ENCODE measurements at places on chromosomes 12 and 14.

- no peak for DNase-seq
Observed at GRCh38 chr12:13044002-13044905, at the start of gene FAM234B. FAM234B (plus strand) TSS chr12:13044381; CDS start chr12:13044404, 23 bp downstream.

DNA sequence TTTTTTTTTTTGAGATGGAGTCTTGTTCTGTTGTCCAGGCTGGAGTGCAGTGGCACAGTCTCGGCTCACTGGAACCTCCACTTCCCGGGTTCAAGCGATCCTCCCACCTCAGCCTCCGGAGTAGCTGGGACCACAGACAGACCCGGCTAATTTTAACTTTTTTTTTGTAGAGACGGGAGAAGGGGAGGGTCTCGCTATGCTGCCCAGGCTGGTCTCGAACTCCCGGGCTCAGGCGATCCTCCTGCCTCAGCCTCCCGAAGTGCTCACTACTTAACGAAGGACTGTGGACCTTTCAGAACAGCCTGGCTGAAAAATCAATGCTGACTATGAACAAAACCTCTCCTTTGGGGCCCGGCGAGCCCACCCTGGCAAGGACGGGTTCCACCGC lies 10.9 kb downstream of the SLC6A12 start:
- DNase-seq: no peak

GRCh38 chr12:38669081-38669480 lies 236.3 kb downstream of the CPNE8 start:
- no peak for DNase-seq

DNA sequence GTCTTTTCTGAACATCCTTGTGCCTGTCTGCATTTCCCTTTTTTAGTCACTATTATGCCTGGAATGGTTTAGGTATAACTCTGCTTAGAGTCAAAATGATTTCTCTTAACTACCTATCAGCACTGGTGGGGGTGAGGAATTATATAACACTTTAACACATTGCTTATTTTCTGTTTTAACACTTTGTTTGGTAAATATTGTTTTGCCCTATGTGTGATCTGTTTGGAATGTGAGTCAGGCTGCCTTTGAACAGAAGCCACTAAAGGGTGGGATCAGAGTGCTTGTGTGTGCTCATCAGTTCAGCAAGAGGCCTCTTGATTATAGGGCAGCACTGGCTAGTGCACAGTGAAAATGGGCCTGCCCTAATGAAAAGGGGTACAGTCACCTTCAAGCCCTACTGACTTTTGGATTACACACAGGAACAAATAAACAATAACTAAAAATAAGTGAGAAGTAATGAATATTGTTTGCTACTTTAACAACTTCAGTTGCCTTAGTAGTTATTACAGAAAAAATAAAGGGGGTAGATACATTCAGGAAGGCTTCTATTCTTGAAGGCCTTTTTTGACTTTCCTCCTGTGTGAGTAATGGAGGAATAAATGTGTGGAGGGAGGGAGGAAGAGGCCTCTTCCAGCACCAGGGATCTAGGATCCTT lies 23.2 kb downstream of the NGDN start:
- DNase-seq: no peak

DNA sequence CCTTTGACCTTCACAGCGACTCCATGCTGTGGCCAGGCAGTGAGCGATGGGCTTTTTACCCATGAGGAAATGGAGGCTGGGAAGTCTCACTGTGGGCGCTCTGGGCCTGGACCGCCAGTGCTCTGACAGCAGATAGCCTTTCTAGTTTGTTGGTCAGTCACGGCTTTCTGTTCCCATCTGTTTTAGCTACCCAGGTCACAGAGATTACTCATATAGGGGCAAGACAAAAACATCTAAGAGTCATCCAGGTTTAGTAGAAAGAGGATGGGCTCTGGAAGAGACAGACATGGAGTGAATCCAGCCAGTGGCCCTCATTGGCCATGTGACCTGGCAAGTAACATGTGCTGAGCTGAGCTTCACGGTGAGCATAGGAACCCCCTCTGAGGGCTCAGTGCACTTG lies 68.6 kb downstream of the MARK3 start:
- DNase-seq: no peak

- DNase-seq: no peak
Observed at GRCh38 chr12:51208016-51208660, 9.7 kb downstream of the POU6F1 start.

DNA sequence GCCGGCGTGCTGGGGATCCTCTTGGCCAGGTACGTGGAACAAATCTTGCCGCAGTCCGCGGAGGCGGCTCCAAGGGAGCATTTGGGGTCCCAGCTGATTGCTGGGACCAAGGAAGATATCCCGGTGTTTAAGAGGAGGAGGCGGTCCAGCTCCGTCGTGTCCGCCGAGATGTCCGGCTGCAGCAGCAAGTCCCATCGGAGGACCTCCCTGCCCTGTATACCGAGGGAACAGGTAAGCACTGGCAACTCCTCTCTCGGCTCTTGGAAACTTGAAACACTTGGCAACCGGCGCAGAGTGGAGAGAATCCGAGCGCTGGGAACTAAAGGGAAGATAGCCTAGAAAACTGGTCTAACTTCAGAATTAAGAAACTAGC lies 1.7 kb downstream of the PDE3A start:
- no peak for DNase-seq

GRCh38 chr12:64633940-64634337 lies 23.6 kb downstream of the RASSF3 start:
- no peak for DNase-seq

DNA sequence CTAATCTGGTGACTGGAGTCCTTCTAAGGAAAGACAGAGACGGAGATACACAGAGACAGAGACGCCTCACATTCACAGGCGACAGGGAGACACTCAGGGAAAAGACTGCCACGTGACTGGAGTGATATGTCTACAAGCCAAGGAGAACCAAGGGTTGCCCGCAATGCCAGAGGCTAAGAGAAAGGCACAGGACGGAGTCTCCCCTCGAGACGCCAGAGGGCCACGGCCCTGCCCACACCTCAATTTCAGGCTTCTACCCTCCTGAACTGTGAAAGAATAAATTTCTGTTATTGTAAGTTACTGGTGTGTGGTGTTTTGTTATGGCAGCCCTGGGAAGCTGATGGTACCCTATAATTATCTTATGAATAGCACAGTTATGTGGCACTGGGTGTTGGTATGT lies 11.6 kb upstream of the RAN start:
- DNase-seq: no peak

DNA sequence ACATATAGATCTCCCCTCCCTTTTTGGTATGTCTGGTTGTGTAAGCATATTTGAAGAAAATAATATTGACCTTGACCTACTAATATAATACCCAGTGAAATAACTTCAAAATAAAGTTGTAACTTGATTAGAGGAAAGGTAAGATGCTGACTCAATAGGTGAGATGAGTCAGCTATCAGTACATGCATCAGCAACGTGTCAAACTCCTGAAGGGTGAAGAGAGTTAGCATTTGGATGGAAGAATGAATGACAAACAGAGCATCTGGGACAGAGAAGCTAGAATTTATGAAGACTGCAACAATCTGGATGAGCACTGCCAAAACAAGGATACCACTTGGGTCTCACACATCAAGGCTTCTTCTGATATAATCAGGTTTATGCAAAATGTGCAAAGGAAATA lies 74.9 kb downstream of the PPP2R5E start:
- no peak for DNase-seq

DNA sequence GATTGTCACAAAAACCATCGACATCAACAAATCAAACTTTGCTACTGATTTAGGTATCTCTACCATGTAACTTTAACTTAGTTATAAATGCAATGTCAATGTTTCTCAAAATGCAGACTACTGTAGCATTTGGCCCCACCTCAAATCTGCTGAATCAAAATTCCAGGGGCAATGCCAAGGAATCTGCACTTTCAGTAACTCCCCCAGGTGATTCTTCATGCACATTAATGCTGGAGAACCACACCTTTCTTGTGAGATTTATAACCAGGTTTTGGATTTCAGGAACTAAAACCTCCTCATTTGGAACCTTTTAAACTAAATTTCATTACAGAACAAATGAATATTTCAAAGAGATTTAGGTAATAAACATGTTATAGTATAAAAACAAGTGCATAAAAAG lies 4.9 kb downstream of the ATP2B1 start:
- DNase-seq: no peak

DNA sequence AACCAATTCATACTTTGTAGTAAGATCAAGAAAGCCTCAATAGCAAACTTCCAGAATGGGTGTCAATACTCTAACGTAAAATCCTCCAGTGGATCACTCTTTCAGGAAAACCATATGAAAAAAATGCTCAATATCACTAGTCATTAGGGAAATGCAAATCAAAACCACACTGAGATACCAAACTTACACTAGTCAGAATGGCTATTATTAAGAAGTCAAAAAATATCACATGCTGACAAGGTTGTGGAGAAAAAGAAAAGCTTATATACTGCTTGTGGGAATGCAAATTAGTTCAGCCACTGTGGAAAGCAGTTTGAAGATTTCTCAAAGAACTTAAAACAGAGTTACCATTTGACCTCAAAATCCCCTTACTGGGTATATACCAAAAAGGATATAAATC lies 49.5 kb upstream of the ATXN7L3B start:
- no peak for DNase-seq

GRCh38 chr12:103905730-103906349 lies 24.4 kb upstream of the HSP90B1 start:
- DNase-seq: no peak

DNA sequence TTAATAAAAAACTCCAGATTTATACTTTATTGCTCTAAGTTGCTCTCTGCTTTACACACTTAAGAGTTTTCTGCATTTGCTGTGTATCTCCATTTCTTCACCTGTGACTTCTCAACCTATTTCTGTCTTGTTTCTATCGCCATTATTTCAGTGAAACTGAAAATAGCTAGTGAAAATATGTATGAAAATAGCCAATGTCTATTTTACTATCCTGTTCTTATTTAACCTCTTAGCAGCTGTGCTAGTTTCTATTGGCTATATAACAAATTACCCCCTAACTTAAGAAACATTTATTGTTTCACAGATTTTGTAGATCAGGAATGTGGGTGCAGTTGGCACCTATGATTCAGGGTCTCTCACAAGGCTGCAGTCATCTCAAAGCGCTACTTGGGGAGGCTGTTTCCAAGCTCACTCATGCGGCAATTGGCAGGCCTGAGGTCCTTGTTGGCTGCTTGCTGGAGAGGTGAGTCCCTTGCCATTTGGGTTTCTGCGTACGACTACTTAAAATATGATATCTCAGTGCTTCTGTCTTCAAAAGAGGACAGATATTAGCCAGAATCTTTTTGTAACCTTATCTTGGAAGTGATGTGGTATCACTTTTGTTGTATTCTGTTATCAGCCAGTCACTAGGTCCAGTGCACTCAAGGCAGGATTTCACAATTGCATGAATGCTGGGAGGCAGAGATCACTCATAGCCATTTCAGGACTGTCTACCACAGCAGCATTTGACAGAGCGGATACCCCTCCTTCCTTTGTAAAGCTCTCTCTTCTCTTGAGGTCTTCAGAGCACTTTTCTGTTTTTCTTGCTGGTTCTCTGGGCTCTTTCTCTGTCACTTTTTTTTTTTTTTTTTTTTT lies 7.2 kb downstream of the ERC1 start:
- DNase-seq: no peak

DNA sequence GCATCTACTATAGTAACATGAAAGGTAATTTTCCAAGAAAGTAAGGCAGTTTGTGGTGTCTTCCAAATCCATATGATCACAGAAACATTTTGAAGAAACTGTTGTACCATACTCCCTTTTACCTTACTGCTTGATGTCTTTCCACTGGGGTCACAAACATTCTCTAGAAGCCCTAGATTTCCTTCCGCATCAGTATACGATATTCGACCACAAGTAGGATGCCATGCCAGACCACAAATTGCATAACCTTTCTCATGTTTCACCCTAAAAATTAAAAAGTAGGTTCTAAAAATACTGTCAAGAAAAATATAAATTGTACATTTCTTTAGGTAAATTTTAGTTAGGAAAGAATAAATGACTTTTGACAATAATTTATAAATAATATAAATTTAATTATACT lies 26.5 kb downstream of the WDHD1 start:
- DNase-seq: no peak

- no peak for DNase-seq
Observed at GRCh38 chr12:46558677-46559076, 186.1 kb upstream of the SLC38A2 start.

DNA sequence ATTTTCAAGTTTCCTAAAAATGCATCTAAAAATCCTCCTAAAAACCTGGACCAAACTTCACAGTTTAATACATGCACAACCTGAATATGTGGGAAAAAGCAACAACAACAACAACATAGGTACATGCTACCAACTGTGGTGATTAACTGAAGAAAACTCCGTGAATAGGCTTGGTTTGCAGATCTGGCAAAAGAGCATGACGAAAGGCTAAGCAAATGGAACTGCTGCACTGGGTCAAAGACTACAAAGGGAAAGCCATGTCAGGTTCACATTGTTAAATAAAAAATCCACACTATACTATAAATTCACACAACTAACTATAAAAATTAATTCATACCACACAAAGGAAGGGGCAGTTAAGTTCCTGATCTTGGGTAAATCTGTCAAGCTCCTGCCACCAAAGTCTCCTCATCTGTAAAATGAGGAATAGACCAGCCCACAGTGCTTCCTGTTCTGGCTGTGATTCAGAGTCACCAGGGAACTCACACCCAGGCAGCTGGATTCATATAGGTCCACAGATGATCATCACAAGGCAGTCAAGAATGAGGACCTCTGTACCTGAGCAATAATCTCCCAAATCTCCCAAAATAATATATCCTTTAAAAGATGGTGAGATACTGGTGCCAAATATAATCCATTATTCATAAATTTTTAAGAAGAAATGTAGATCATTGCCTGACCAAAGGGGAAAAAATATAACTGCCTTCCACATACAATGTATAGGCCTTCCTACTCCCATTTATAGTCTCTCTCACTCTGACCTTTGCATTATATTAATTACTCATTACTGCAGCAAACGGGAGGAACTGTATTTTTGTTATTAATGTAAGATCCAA lies 7.0 kb downstream of the CORO1C start:
- DNase-seq: no peak

DNA sequence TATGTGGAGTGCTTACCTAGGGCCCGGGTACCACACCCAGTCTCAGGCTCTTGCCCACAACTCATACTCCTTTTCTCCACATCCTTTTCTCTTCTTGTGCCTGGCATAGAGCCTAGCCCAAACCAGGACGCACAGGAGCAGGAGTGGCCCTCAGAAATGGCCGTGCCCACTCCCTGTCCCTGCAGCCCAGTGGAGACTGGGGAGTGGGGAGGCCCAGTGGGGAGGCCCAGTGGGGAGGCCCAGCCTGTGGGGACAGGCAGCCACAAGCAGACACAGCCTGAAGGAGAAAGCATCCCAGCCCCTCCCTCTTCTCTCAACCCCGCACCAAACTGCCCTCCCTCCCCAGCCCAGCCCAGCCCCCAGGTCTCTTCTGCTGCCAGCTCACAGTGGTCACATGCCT lies 196.8 kb downstream of the KIF26A start:
- DNase-seq: no peak

- DNase-seq: no peak
Observed at GRCh38 chr12:108964371-108965352, 56.2 kb downstream of the SVOP start.

DNA sequence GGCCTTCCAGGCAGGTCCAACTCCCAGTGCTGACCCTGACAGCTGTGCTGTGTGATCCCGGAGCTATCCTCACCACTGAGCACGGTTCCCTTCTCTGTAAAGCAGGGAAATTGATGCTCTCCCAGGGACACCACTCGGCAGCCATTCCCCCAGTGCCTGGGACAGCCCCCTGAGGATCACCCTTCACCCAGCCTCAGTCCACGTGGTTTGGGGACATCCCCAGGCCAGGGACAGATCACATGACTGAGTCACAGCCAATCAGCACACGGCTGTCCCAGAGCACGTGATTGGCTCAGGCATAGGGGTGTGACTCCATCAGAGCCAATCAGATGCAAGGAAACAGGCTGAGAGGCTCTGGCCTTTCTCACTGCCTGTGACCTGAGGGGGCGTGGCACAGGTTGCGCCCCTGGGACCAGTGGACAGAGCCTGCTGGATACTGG lies 68.8 kb upstream of the SFSWAP start:
- DNase-seq: no peak

All from cortex of kidney (tissue), 1 donor.